NCI-H510A (cell line): ENCODE measurements at places on chromosomes 1 and 21.

DNA sequence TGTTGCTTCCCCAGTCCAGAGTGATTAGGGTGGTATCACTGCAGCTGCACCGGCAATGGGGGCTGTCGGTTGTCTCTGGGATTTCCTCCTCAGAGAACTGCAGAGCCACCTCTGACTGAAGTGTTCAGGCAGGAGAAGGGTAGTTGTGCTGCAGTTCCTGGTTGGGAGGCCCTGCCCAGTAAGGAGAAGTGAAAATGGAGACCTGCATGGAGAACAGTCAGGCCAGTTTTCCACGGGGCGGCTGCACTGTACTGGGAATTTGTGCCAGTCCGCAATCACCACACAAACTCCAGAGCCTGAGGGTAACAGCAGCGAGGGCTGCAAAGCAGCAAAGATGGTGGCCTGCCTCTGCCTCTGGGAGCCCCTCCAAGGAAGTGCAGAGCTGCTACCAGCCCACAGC lies 58.1 kb upstream of the CCDC190 start:
- DNase-seq, result no peak

- DNase-seq, result no peak
Observed at GRCh38 chr1:163071405-163072255, 2.5 kb downstream of the RGS4 start.

- no peak for DNase-seq
Observed at GRCh38 chr1:80876035-80876434, 924.7 kb upstream of the ADGRL2 start.

DNA sequence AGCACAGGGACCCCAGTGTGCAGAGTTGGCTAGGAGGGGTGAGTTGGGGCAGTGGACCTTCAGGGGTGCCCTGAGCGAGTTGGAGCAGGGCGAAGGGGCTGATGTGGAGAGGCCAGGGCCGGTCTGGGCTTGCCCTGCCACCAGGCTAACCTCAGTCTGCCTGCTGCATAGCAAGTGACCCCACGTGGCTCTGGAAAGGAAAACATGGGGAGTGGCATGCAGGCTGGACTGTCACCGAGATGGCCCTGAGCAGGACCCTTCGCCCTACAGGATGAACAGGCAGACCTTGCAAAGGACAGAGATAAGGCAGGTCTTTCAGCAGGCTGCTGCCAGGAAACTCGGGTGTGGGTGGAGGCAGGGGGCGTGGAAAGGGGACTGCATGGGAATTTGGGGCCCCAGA lies 51.5 kb downstream of the FOXO6 start:
- peak; percentile 88 for DNase-seq

DNA sequence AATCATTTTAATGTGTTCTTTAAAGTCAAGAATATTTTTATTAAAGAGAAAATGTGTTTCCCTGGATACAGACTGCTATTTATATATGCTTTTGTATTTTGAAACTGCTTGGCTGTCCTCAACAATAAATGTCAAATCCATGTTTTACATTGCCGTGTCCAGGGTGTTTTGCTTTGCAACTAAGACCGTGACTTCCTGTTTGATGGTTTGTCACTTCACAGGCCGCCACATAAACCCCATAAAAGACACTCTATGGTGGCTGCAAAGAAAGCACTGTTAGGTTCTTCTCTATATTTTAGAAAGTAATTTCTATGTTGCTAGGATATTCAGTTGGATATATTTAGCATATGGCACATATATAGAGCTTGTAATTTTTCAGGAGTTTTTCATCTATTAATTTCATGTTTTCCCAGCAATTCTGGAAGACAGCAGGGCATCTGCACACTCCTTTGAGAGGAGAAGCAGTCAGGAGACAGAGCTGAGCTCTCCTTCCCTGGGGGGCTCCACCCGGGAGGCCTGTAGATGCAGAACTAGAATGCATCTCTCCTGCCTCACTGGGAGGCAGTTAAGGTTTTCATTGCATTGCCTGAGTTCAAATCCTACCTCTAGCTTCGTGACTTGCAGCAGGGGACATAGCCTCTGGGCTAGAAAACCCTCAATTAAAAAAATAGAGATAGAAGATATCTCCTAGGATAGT lies 33.1 kb downstream of the PRDM2 start:
- DNase-seq, result no peak

DNA sequence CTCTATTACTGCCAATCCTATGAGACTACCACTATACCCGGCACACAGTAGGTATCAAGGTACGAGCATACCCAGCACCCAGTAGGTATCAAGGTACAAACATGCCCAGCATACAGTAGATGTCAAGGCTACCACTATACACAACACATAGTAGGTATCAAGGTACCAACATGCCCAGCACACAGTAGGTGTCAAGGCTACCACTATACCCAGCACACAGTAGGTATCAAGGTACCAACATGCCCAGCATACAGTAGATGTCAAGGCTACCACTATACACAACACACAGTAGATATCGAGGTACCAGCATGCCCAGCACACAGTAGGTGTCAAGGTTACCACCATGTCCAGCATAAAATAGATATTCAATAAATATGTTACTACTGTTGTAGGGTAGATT lies 98.4 kb downstream of the C1orf94 start:
- no peak for DNase-seq

GRCh38 chr1:157399984-157400382 lies 152.3 kb downstream of the FCRL5 start:
- DNase-seq, result no peak
